ENCODE measurements at places on chromosomes 4 and X.
A peak's percentile ranks its signal among the peaks of the same experiment; 100 is the strongest.

DNA sequence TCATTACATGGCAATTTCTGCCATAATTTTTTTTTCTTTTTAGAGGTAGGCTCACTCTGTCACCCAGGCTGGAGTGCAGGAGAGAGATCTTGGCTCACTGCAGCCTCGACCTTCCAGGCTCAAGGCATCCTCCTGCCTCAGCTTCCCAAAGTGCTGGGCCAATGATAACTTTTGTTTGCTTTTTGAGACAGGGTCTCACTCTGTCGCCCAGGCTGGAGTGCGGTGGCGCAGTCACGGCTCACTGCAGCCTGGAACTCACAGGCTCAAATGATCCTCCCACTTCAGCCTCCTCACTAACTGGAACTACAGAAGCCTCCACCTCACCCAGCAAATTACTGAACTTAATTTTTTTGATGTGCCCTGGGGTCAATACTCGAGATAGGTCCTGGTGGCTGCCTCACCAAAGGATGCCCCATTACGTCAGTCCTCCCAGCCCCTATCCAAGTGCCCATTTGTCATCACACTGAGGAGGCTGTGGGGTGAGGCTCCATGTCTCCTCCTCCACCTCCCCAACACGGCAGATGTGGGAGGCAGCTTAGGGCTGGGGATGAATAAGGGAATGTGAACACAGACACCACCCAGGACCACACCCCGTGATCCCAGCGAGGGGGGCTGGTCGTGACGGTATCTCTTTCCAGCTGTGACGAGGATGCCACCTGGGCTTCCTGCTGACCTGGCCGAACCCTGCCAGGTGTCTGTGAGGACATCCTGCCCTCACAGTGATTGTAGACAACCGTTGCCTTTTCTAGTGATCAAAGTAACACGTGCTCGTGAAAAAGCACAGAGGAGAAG is 12.4 kb upstream of the NKX1-1 start:
- no peak for DNase-seq

DNA sequence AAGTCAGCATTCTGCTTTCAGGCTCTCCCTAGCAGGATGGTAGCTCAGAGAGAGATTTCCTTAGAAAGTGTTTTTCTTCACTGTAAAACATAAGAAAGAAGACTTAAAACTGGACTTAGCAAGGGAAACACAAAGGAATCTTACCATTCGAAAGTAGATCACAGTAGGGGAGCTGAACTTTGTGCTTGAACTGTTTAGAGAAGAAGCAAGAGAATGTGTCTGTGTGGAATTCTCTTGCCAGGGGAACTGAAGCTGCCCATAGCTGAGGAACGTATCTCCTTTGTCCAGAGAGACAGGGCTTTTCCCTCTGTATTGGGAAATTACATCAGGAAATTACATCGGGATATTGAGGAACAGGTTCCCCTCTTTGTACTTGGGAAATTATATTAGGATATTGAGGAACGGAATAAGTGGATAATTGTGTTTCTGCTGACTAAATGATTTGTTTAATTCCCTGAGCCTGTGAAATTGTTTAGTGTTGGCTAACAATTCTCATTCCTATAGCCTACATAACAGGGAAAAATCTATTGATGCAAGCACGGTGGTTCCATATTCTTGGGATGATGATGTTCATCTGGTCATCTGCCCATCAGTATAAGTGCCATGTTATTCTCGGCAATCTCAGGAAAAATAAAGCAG is 21.2 kb downstream of the SRD5A3 start:
- DNase-seq = no peak

GRCh38 chr4:6912441-6912840 is 2.8 kb downstream of the TBC1D14 start:
- DNase-seq = no peak

GRCh38 chrX:102720237-102721168 is at the start of gene GPRASP3:
TSS of gene GPRASP3 (plus strand) at chrX:102720743. CDS start at chrX:102748996, 28,253 bp downstream.
- peak; percentile 66 for DNase-seq

DNA sequence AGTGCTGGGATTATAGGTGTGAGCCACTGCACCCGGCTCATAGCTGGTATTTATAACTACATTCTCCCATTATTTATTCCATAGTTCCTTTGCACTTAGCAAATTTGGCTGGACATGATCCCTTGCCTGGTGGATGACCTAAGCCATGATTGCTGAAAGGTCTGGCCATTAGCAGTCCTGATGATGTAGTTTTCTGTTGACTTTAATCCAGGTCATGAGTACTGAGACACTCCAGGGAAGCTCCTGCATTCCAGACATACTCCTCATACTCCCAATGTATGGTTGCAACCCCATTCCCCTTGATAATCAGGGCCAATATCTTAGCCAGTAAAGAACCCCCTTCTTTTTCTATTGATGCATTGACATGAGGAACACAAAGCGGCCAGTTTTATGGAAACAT is 24.4 kb upstream of the MGST2 start:
- no peak for DNase-seq

- DNase-seq = no peak
These were observed 17.2 kb upstream of the RTL9 start for GRCh38 chrX:110341189-110342035.

DNA sequence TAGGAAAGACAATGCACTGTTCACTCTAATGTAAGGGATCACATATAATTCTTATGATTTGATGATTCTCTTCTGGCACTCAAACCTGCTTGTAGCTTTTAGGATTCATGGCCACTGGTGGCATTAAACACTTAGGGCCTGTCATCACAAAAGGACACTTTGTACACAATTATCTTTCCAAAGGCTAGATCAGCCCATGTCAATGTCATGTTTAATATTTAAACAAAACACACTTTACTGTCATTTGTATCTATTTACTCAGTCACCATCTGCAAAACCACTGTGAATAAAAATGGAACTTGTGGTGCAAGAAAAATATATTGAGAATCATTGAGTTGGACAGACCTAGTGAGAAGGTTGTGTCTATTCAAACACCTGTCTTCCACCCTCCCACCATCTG is 83.6 kb upstream of the TTC29 start:
- DNase-seq = no peak

DNA sequence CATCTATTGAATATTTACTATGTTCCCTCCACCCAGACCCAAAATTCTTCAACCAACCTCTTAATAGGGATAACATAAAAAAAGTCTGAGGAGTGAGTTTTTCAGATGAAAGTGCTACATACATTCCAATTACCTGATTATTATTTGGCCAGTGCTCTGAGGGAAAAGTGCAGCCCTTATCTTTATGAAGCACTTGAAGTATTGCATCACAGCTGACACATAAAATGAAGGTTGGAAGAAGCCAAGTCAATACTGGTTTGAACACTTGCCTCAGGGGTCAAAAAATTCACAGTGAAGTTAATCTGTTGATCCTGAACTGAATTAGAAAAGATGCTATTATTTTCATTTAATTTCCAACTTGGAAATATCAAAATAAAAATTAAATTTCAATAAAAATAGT is 498.9 kb downstream of the INPP4B start:
- no peak for DNase-seq

DNA sequence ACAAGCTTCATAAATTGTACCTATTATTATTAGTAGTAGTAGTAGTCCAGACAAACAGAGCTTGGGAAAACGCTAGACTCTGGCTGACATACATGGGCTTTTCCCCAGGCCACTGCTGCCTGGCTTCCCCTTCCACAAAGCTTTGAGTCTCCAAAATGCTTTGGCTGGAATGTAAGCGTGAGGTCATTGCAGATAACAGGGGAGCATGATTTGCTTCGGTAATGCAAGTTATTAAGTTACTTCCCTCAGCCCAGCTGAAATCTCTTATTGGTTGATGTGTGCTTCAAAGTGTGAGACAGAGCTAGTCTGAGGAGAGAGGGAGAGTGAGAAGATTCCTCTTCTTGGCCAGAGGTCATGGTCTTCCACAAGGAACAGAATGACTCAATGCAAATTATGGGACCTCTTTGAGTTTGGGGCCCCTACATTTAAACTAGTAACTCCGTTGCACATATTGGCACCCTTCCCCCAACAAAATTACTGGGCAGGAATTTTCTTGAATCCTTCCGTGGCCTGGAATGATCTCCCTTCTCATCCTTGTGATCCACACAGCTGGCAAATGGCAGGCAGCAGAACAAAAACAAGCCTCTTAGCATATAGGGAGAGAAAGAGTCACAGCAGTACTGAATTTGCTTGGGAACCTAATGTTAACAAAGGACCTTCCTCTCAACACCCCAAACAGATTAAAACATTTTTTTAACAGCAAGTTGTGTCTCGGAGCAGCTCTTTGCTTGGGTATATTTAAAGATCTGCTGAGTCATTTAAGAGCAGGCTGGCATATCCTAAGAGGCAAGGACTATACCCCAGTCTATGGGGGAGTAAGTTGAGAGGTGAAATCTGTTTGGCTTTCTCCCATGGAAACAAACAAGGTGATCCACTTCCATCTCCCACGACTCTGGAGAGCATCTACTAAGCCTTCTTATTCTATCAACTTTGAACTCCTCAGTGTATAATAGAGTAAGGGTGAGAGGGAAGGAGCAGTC is 19.9 kb downstream of the AR start:
- DNase-seq = no peak

- no peak for DNase-seq
These were observed 90.4 kb downstream of the ABLIM2 start for GRCh38 chr4:8067945-8068896.

GRCh38 chrX:85851418-85851817 is 195.9 kb downstream of the CHM start:
- DNase-seq = no peak

DNA sequence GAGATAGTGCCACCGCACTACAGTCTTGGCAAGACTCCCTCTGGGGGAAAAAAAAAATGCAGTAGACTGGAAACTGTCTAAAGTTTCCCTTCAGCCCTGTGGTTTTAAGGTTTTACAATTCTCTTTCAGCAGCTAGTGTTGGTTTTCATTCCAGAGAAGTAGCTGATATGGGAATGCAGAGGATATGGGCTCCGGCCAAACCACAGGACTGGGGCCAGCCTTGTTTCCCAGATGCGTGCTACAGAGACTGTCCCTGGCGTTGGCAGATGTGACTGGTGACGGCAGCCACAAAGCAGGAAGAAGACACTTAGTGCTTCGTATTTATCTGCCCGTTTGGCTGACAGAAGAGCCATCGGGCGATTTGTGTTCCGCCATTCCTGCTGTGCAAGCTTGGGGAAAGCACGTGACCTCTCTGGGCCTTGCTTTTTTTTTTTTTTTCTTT is 43.2 kb downstream of the ZBTB49 start:
- DNase-seq = no peak

- DNase-seq = no peak
These were observed 1088.5 kb upstream of the PABPC4L start for GRCh38 chr4:135290136-135290535.

GRCh38 chrX:140505421-140506337 is 810 bp upstream of the SOX3 start:
- no peak for DNase-seq

GRCh38 chrX:123728554-123728953 is 4.3 kb downstream of the THOC2 start:
- DNase-seq = no peak

DNA sequence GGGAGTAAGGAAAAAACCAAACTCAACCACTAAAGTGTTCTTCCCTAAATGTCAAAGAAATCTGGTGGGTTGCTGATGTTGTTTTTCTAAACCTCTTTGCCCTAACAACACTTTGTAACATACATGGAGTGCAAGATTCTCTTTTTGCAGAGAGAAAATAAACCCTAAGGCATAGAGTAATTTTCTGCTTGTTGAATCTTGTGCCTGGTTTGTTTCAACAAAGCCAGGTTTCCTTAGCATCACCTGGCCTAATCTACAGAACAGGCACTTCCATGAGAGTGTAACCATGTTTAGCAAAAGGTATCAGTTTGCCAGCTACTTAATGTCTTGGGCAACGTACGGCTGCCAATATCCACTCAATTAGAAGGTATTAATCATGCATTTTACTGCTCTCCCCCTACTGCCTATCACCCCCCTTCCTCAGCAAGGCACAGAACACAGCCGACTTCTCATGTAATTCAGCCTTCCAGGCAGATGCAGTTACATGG is 219.2 kb downstream of the MAML3 start:
- DNase-seq = peak; percentile 20

- no peak for DNase-seq
These were observed 181.0 kb downstream of the SPANXN3 start for GRCh38 chrX:143336261-143336660.

GRCh38 chrX:21153503-21153902 is 220.7 kb upstream of the CNKSR2 start:
- no peak for DNase-seq

- no peak for DNase-seq
These were observed 7.6 kb upstream of the BST1 start for GRCh38 chr4:15695240-15695699.

DNA sequence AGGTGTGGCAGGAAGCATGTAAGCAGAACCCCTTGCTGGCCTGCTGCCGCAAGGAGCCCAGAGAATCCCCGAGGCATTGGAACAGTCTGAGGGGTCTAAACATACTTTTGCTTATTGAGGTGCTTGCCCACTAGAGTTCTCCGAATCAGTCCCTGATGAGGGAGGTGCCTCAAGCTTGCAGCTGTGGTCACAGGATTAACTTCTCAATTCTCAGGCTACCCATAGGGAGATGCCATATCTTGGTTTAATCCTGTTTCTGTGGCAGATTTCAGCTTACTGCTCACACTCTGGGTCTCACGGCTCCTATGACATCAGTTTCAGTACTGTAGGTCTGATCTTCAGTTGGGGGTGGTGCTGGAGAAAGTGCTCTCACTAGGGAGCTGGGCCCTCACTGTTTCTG is 39.9 kb downstream of the CCNG2 start:
- DNase-seq = no peak

GRCh38 chr4:39528061-39528465 is 824 bp upstream of the UGDH start:
- DNase-seq = no peak

- peak; percentile 28 for DNase-seq
These were observed 144.5 kb downstream of the APBB2 start for GRCh38 chr4:41069838-41070237.

DNA sequence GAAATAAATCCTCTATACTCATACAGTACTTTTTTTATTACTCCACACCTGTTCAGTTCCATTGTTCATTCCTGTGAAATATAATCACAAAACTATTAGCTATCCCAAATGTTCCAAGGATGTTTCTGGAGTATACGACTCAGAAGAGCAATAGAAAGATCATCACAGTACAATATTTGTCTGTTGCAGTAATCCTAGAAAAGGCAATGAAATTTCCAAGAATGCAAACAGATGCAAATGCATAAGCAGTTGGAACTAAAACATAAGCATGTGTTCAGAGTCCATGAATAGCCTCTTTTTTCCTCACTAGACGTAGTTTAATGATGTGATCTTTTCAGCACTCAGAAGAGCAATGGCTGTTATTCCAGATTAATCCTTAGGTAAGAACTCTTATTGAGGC is 55.2 kb downstream of the RTL3 start:
- no peak for DNase-seq

GRCh38 chr4:139509727-139510410 is 46.1 kb downstream of the SETD7 start:
- no peak for DNase-seq

- no peak for DNase-seq
These were observed 88.2 kb downstream of the SOWAHB start for GRCh38 chr4:76809594-76810305.

GRCh38 chr4:73902038-73902637 is 32.9 kb downstream of the CXCL1 start:
- DNase-seq = no peak
